ENCODE measurements at places on chromosomes 12 and 14. TPM values are rescaled to one million over a fixed set of nuclear protein-coding genes. Genes with fewer than 3 reads are reported as not detected.

Gene PTPN6
- 12.1 TPM for polyA plus RNA-seq

Gene KLRK1
- 0.49 TPM for polyA plus RNA-seq

Gene ITGB7
- polyA plus RNA-seq = 0.55 TPM

Gene MYF6
- not detected for polyA plus RNA-seq

Gene OVCH1
- 0.44 TPM for polyA plus RNA-seq

Gene MMP14
- 27.4 TPM for polyA plus RNA-seq

Gene DYRK4
- 64.5 TPM for polyA plus RNA-seq

Gene NFATC4
- 69.2 TPM for polyA plus RNA-seq

Gene DEPDC4
- 0.87 TPM for polyA plus RNA-seq

Gene CHURC1
- 46.2 TPM for polyA plus RNA-seq

Gene TRAF3
- polyA plus RNA-seq = 2.7 TPM

Gene SERPINA9
- not detected for polyA plus RNA-seq

Gene GLT8D2
- polyA plus RNA-seq = 10.2 TPM

- H3K4me1 ChIP-seq = no peaks in the 10 kb centered on the region
- H3K36me3 ChIP-seq = no peaks in the 10 kb centered on the region
- no peak overlapping the region for H3K4me3 ChIP-seq
- H3K27me3 ChIP-seq = no peaks in the 10 kb centered on the region
- H3K27ac ChIP-seq = no peak overlapping the region
These were observed 9.7 kb downstream of the CACNA2D4 start for GRCh38 chr12:1908758-1909157.

DNA sequence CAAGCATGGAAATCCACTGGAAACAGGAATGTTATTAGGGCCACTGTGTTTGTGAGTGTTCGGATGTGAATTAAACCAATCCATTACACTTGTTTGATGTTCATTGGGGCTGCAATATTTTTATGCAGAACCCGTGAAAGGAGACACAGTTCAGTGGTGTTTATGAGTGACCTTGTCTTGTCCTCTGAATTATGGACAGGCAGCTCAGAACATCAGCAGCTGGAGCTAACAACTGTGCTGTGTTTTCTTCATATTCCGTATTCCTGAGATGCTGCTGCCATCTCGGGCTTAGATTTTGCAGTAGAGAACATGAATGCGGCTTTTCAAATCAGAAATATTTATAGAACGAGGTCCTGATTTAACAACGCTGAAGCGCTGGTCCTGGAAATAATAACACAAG lies 20.3 kb upstream of the CACNA1C start:
- H3K27me3 ChIP-seq = no peaks in the 10 kb centered on the region
- H3K4me1 ChIP-seq = peaks cover 7% of the 10 kb centered on the region
- H3K27ac ChIP-seq = no peak overlapping the region
- no peak for DNase-seq

- no peaks in the 10 kb centered on the region for H3K36me3 ChIP-seq
- peak overlapping the region; percentile 26 for H3K27ac ChIP-seq
- no peak for DNase-seq
- peaks cover 12% of the 10 kb centered on the region for H3K4me1 ChIP-seq
- H3K27me3 ChIP-seq = no peaks in the 10 kb centered on the region
These were observed 34.8 kb upstream of the TESC start for GRCh38 chr12:117134059-117134458.

DNA sequence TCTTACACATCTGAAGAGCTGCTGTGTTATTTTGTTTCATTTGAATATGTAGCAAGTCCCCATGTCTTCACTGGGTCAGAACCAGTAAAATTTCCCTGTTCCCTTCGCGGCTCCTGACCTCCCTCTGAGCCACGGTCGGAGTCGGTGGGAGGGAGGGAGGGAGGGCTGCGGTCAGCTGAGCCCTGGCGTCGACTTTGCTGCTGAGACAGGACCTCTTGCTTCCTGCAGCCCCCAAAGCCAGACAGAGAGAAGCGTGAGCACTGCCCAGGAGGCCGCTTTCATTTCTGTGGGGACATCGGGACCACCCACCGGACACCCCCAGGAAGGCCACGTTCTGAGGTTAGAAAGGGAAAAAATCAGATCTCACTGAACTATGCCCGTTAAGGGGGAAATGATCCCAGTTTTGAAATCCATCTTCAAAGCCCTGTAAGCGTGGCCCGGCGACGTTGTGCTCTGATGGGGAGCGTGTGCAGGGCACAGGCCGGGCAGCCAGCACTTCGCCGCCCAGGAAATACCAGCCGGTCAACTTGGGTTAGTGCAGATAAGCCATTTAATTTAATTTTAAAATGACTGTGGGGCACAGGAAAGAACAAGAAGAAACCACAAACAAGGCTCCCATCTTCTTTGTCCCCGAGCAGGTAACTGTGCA lies 42.1 kb downstream of the NOC4L start:
- no peaks in the 10 kb centered on the region for H3K27me3 ChIP-seq
- peak; percentile 20 for DNase-seq
- no peak overlapping the region for H3K27ac ChIP-seq
- peaks cover 6% of the 10 kb centered on the region for H3K4me1 ChIP-seq
- no peaks in the 10 kb centered on the region for H3K36me3 ChIP-seq

GRCh38 chr14:33924566-33925100 lies 26.2 kb downstream of the EGLN3 start:
- DNase-seq = no peak
- H3K27ac ChIP-seq = no peak overlapping the region
- H3K36me3 ChIP-seq = no peaks in the 10 kb centered on the region
- no peaks in the 10 kb centered on the region for H3K27me3 ChIP-seq

GRCh38 chr12:111228916-111229666 lies 139.8 kb downstream of the PHETA1 start:
- H3K27me3 ChIP-seq = peaks cover 34% of the 10 kb centered on the region
- no peaks in the 10 kb centered on the region for H3K4me1 ChIP-seq
- no peak for DNase-seq
- H3K36me3 ChIP-seq = no peaks in the 10 kb centered on the region
- H3K4me3 ChIP-seq = no peak overlapping the region
- no peak overlapping the region for H3K27ac ChIP-seq

DNA sequence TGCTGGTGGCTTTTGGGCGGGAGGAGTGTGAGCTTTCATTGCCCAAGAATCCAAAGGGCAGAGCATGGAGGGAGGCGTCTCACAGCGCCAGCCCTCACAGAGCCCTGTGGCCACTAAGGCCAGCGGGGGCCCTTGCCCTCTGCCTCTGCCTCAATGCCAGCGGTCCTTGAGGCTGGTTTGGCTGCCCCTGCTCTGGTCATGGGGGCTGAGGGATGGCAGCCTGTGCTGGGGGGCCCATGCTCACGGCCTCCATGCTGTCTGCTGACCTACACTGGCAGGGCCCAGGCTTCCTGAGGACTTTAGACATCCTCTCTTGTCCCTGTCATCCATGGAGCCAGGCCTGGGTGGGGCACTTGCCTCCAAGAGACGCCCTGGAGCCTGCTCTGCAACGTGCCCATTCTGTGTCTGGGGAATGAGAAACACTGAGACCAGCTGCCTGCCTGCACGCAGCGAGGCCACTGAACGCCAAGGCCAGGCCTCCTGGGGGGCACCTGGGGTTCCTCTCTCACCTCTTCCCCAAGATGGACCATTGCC lies 143.4 kb downstream of the KIF26A start:
- H3K36me3 ChIP-seq = no peaks in the 10 kb centered on the region
- peaks cover 10% of the 10 kb centered on the region for H3K27me3 ChIP-seq
- H3K27ac ChIP-seq = no peak overlapping the region
- H3K4me3 ChIP-seq = no peak overlapping the region
- DNase-seq = no peak
- H3K4me1 ChIP-seq = no peaks in the 10 kb centered on the region

DNA sequence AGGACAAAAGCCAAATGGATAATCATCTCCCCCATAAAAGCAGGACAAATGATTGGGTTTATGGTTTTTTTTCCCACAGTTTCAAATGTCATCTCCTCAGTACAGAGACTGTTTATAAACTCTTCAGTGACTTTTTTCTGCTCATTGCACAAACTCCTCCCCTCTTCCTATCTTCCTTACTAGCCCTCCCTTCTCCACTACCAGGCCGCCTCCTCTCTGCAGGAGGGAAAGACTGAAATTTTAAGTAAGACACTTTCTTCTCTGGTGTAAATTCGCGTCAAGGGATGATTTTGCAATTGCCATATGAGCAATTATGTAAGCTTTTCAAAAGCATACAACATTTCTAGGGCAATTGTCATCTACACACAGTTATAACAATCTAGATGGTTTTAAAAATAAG lies 37.0 kb downstream of the BTG1 start:
- H3K36me3 ChIP-seq = no peaks in the 10 kb centered on the region
- H3K27me3 ChIP-seq = no peaks in the 10 kb centered on the region
- peak; percentile 15 for DNase-seq
- H3K4me3 ChIP-seq = no peak overlapping the region
- H3K4me1 ChIP-seq = peaks cover 7% of the 10 kb centered on the region
- H3K27ac ChIP-seq = no peak overlapping the region

DNA sequence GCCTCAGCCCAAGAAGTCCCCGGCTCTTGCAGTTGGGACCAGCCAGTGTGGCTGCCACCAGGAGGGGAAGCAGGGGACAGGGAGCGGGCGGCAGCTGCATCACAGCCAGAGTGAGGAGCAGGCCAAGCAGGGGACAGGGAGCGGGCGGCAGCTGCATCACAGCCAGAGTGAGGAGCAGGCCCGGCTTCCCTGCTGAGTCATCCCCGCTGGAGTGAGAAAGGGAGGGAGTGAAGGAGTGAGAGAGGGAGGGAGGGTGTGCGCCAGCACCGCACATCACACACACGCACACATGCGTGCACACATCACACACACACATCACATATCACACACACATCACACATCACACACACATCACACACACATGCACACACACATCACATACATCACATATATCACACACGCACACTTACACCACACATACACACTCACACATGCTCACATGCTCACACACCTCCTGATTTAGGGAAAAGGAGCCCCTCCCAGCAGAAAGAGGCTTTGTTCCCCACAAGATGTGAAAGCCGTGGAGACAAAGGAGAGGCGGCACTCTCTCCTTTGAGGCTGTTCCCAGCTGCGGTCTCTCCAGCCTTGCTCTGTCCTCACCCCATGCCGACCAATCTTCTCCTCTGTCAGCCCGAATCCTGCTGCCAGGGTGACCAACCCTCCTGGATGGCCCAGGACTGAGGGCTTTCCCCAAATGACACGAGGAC lies 16.7 kb upstream of the ZDHHC22 start:
- H3K27ac ChIP-seq = no peak overlapping the region
- H3K36me3 ChIP-seq = no peaks in the 10 kb centered on the region
- DNase-seq = peak; percentile 38
- no peaks in the 10 kb centered on the region for H3K27me3 ChIP-seq

- peaks cover 12% of the 10 kb centered on the region for H3K36me3 ChIP-seq
- no peak overlapping the region for H3K27ac ChIP-seq
- no peak for DNase-seq
- H3K27me3 ChIP-seq = no peaks in the 10 kb centered on the region
These were observed 2.4 kb upstream of the ADCY4 start for GRCh38 chr14:24337144-24337823.

- no peaks in the 10 kb centered on the region for H3K27me3 ChIP-seq
- H3K4me1 ChIP-seq = peaks cover 12% of the 10 kb centered on the region
- DNase-seq = no peak
- no peak overlapping the region for H3K27ac ChIP-seq
- H3K36me3 ChIP-seq = no peaks in the 10 kb centered on the region
These were observed 147.6 kb downstream of the RAD51B start for GRCh38 chr14:67967206-67967605.

- H3K27me3 ChIP-seq = no peaks in the 10 kb centered on the region
- H3K4me3 ChIP-seq = no peak overlapping the region
- H3K27ac ChIP-seq = no peak overlapping the region
- peaks cover 7% of the 10 kb centered on the region for H3K4me1 ChIP-seq
These were observed 2.3 kb upstream of the NOP2 start for GRCh38 chr12:6570264-6570887.

DNA sequence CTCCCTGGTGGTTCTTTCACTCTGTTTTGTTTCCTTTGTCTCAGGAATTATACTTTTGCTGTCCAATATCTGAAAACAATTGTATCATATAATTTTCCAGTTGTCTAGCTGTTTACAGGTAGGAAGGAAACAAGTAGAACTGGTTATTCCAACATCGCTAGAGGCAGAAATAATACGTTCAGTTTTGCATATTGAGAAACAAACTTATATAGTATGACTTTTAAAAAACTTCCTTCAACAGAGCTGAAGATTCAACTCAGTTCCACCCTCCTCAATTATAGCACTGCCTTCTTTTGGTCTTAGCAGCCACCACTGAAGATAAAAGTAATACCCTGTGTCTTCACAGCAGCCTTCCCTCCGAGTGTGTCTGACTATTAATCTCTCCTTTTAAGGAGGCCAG lies 214.3 kb downstream of the EFCAB11 start:
- H3K4me1 ChIP-seq = peaks cover 4% of the 10 kb centered on the region
- H3K36me3 ChIP-seq = no peaks in the 10 kb centered on the region
- H3K27me3 ChIP-seq = no peaks in the 10 kb centered on the region
- no peak overlapping the region for H3K4me3 ChIP-seq
- DNase-seq = no peak

- H3K27ac ChIP-seq = no peak overlapping the region
- no peak for DNase-seq
- H3K27me3 ChIP-seq = peaks cover 14% of the 10 kb centered on the region
- H3K4me3 ChIP-seq = no peak overlapping the region
- no peaks in the 10 kb centered on the region for H3K36me3 ChIP-seq
- H3K4me1 ChIP-seq = no peaks in the 10 kb centered on the region
These were observed 1.7 kb downstream of the MGST1 start for GRCh38 chr12:16349131-16349460.

- H3K27ac ChIP-seq = peak overlapping the region; percentile 51
- H3K36me3 ChIP-seq = no peaks in the 10 kb centered on the region
- DNase-seq = no peak
These were observed 148.3 kb downstream of the TGFB3 start for GRCh38 chr14:75833326-75834020.

DNA sequence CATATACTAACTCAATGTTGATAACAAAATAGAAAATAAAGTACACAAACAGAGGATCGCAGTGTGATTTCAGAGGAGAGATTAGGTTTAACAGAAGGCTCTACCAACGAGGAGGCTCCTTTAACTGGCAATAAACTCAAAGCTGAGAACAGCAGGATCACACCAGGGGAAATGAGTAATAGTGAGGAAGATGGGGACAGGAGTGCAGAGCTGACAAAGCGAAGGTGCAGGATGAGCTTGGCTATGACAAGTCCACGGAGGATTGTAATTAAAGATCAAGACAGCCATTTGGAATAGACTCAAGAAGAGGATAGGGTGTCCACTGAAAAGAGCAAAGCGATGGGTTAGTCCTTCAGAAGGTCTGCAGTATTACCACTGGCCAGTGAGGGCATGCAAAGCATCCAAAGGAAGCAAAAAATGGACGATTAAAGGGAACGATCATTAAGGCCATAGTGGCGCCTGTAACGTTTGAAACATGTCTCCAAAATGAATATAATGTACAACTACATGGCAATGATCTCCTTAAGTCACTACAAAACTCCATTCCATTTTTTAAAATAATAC lies 85.3 kb downstream of the GRIN2B start:
- no peak overlapping the region for H3K4me3 ChIP-seq
- H3K27ac ChIP-seq = no peak overlapping the region
- no peaks in the 10 kb centered on the region for H3K4me1 ChIP-seq
- no peaks in the 10 kb centered on the region for H3K36me3 ChIP-seq
- H3K27me3 ChIP-seq = no peaks in the 10 kb centered on the region

DNA sequence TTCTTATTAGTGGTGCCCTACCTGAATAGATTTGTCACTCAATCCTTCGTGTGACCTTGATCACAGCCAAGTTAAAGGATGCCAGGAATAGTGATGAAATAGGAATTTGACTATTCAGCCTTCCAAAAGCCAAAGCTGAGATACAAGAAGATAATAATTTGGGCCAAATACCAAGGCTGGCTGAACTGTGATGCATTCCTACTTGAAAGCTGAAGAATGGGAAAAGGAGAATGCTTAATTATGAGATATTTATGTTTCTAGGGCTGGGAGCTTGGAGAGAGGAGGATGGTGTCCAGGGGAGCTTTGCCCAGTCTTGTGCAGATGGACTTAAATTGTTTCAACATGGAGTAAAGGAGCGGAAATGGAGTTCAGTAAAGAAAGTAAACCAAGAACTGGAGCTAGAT lies 5.2 kb downstream of the RNASE7 start:
- no peak overlapping the region for H3K27ac ChIP-seq
- H3K36me3 ChIP-seq = no peaks in the 10 kb centered on the region
